ENCODE measurements at places on chromosomes 7 and 10.

- DNase-seq: no peak
These were observed 928.0 kb upstream of the POT1 start for GRCh38 chr7:125857606-125858005.

GRCh38 chr10:26839966-26840627 is 20.7 kb downstream of the ABI1 start:
- DNase-seq: no peak

GRCh38 chr7:158351051-158351450 is 236.6 kb downstream of the PTPRN2 start:
- DNase-seq: no peak

- DNase-seq: no peak
These were observed 60.4 kb upstream of the KCNIP2 start for GRCh38 chr10:101903827-101904550.

- DNase-seq: no peak
These were observed 5.1 kb upstream of the CYP26A1 start for GRCh38 chr10:93068411-93069244.

- DNase-seq: no peak
These were observed 59.8 kb downstream of the CSGALNACT2 start for GRCh38 chr10:43197834-43198681.

DNA sequence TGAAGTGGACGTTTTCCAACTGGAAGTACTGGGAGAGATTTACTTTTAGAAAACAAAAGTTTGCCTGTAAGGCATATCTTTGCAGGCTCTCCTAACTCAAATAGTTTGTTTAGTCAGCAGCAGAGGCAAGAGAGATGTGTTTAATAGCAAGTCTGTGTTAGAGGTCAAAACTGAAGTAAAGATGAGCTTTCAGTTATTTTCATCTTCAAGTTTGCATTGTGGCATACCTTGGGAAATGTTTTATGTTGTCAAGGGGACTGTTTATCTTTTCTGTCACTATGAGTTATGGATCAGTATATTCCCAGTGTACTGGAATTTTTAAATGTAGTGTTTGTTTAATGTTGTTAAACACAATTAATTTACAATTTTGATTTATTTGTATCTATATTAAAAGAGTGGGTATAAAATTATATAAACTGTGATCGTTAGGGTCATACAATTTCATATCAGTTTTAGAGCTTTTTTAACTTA is 169.7 kb upstream of the PPP1R3A start:
- no peak for DNase-seq

DNA sequence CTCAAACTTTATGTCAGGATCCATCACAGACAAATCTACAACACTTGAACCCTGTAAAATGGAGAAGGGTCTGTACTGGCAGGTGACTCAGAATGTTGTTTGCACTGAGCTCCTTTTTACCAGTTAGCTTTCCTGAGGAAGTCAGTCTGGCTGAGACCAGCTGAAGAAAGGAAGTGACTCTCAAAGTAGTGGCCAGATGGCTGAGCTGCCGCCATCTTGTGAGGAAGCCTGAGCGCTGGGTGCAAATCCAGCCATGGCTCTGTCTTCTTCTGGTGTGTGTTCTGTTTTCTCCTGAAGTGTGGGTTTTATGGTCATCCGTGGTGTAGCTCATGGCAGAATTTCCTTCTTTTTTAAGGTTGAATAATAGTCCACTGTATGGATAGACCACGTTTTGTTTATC is 25.5 kb upstream of the ECHDC3 start:
- no peak for DNase-seq

DNA sequence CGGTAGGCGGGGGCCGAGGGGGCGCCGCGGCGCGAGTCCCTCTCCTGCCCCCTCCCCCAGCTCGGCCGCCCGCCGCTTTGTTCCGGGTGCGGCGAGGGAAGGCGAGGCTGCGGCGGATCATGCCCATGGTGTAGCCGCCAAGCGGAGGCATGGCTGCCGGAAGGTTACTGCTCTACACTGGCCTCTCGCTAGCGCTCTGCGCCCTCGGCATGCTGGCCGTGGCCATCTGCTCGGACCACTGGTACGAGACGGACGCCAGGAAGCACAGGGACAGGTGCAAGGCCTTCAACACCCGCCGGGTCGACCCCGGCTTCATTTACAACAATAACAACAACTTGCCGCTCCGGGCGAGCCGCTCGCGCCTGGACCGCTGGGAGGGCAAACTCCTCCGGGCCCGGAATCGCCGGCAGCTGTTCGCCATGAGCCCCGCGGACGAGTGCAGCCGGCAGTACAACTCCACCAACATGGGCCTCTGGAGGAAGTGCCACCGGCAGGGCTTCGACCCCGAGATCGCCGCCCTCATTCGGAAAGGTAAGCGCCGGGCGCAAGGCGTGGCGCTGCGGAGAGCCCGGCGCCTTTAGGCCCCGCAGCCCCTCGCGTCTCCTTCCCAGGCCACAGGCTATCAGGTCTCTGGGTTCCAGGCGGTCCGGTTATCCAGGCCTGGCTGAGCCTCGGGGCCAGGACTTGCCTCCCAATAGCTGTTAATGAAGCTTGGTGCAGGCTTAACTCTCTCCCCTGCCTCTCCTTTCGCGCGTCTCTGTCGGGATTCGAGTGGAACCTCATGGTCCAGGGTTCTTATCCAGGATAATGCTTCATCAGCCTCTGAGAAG is 513 bp downstream of the TMEM178B start:
- DNase-seq: no peak

- no peak for DNase-seq
These were observed 47.8 kb upstream of the JAZF1 start for GRCh38 chr7:28228396-28228795.

DNA sequence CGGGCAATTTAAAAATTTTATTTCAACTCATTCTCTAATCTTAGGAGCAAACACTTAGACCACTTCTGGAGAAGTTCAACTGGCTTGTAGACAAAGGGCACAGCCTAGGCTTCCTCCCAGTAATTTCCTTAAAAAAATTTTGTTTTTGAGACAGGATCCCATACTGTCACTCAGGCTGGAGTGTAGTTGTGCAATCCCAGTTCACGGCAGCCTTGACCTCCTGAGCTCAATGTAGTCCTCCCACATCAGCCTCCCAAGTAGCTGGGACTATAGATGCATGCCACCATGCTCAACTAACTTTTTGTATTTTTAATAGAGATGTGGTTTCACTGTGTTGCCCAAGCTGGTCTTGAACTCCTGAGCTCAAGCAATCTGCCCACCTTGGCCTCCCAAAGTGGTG is 38.4 kb downstream of the BAMBI start:
- DNase-seq: no peak

DNA sequence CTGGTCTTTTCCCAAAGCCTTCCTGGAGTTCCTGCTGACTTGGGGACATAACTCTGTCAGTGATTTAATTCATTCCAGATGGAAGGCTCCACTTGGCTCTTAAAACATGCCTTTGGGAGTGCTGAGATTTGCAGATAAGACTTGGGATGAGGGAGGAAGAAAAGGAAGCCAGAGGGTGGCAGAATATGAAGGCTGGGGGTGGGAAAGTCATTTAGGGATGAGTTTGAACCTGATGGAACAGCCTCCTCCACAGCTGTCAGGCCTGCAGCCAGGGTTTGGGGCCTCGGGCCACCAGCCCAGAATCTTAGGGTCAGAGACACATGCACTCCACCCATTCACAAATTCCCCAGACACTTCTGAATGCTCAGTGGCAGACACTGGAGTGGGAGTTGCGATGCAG is 28.4 kb upstream of the EIF5AL1 start:
- DNase-seq: no peak

- peak; percentile 8 for DNase-seq
These were observed 26.5 kb downstream of the LMTK2 start for GRCh38 chr7:98133181-98133580.

- DNase-seq: no peak
These were observed 12.0 kb upstream of the TMEM213 start for GRCh38 chr7:138785587-138786437.

DNA sequence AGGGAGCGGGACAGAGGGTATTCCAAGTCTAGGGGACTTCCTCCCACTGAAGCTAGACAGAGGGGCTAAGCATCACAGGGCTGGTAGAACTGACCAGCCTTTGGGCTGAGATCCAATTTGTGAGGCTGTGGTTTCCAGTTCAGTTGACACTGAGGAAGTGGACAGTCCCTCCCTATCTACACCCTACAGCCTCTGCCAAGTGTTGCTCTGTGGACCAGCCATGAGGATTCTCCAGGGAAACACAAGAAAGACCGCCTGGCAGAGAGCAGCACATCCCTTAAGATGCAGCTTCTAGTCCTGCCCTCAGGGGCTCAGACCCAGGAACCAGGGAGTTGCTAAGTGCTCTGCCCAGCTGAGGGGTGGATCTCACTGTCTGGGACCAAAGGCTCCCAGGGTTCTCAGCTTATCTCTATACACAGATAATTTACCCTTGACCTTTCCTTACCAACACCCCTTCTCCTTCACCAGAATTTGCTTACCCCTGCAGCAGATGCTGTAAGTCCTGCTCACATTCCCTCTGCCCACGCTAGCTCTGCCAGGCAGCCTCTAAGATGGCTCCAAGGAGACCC is 252.0 kb downstream of the SKIDA1 start:
- no peak for DNase-seq

- DNase-seq: no peak
These were observed 23.5 kb downstream of the PFKFB3 start for GRCh38 chr10:6226216-6226615.

- no peak for DNase-seq
These were observed 411.5 kb downstream of the SFMBT2 start for GRCh38 chr10:6999232-6999925.

DNA sequence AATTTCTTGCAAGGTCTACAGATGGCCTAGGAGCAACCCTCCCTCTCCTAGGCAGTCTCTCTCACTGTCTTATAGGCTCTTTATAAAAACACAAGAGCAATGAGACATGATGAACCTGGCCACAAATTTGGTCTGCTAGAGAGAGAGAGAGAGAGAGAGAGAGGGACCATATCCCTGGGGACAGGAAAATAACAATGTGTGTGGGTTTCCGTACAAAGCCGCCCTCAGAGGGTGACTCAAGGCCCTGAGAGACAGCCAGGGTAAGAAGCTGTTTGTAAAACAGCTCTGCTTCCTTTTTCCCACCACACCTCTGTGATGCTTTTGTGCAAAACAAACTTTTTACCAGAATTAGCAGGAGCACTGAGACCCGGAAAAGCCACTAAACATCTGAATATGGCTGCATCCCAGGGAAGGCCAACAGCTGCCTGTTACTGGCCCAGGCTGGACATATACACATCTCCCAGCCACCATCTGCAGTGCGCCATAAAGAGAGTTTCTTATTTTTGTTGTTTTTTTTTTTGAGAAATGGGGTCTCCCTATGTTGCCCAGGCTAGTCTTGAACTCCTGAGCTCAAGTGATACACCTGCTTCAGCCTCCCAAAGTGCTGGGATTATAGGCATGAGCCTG is 18.4 kb downstream of the GIMAP5 start:
- DNase-seq: peak; percentile 94

DNA sequence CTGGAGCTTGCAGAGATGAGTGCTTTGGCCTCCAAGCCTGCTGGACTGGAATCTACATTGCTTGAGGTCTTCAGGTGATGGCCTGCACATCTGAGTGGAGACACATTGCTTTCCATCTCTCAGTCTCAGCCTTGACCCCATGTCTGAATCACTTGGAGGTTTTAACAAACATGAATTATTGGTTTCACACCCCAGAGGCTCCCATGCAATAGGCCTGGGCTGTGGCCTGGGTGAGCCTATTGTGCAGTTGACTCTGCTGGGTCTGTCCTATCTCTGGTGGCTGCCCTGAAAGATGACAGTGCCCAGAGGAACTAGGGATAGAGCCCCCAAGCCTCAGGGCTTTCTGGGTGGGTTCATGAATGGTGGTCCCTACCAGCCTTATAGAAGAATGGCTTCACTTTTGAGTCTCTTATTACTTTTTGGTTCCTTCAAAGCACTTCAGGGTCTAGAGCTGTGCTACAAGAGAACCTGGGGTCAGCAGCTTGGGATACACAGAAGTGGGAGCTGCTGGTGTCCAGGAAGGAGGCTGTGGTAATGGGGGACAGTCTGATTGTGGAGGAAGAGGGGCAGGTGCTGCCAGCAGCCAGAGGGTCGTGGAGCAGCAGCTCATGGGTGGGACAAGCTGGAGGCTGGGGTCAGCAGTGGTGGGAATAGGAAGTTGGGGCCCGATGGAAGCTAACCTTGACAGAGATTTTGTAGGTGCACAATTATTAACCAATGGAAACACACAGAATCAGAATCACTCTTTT is 5.5 kb downstream of the RAMP3 start:
- DNase-seq: no peak

DNA sequence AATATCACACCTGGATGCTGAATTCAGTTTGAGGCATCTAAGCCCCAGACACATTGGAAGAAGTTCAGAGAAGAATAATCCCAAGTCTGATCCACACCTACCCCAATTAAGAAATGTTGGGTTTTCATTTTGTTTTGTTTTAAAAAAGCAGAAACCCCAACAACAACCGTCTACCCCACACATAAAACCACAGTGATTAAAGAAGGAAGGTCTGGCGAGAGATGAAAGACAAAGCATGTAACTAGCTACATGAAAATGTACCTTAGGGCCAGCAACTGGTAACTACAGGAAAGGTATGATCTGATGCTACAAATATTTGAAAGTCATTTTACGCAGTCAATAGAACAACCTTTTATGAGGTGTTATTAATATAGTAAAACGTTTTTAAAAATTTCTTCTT is 1112.3 kb downstream of the GATA3 start:
- no peak for DNase-seq

- no peak for DNase-seq
These were observed 308.8 kb upstream of the ZNF32 start for GRCh38 chr10:43957267-43958070.

Data from CD4-positive, alpha-beta T cell treated with Interleukin-6 at 100 ng/mL for 8 hours (primary cell).